ENCODE measurements at places on chromosomes 4 and X.

- no peak for DNase-seq
These were observed 212.3 kb downstream of the MAD2L1 start for GRCh38 chr4:119854364-119854763.

- DNase-seq, result no peak
These were observed 101.9 kb upstream of the BCOR start for GRCh38 chrX:40199704-40200103.

- DNase-seq, result no peak
These were observed 101.3 kb downstream of the LARP1B start for GRCh38 chr4:128162434-128162833.

GRCh38 chr4:1551211-1551610, 132.9 kb downstream of the FAM53A start:
- no peak for DNase-seq

DNA sequence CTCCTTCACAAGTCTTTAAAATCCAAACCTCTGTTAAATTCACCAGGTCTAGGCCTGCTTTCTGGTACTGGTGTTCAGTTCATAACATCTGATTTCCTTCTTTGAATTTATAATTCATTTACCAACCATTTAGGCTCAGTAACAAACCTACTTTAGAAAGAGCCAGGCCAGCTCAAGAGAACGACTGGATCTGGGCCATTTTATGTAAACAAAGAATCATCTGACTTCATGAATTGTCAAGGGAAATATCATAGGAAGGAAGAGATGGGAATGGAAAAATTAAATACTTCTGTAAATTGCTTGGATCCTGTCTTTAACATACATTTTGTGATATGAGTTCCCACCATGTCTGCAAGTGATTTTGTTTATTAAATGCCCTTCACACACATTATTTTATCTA, 36.5 kb downstream of the DCHS2 start:
- no peak for DNase-seq

- no peak for DNase-seq
These were observed 57.3 kb upstream of the WDR19 start for GRCh38 chr4:39124885-39125599.

GRCh38 chr4:140308366-140309123, 64.9 kb upstream of the SCOC start:
- DNase-seq, result no peak

GRCh38 chr4:2702361-2702760, 53.8 kb downstream of the TNIP2 start:
- no peak for DNase-seq

- DNase-seq, result no peak
These were observed 50.0 kb downstream of the CYTL1 start for GRCh38 chr4:4969298-4969697.
